Muscle of back (tissue), 13 donors: ENCODE measurements at places on chromosomes 13 and 19. TPM values are rescaled to one million over a fixed set of nuclear protein-coding genes. Genes with fewer than 3 reads are reported as not detected.

Gene TSEN34
- polyA plus RNA-seq, result 30.6 TPM

GRCh38 chr19:28414748-28415147 is 798.2 kb downstream of the UQCRFS1 start:
- DNase-seq, result no peak

GRCh38 chr13:111296417-111296816 is 24.0 kb upstream of the TEX29 start:
- no peak for DNase-seq

DNA sequence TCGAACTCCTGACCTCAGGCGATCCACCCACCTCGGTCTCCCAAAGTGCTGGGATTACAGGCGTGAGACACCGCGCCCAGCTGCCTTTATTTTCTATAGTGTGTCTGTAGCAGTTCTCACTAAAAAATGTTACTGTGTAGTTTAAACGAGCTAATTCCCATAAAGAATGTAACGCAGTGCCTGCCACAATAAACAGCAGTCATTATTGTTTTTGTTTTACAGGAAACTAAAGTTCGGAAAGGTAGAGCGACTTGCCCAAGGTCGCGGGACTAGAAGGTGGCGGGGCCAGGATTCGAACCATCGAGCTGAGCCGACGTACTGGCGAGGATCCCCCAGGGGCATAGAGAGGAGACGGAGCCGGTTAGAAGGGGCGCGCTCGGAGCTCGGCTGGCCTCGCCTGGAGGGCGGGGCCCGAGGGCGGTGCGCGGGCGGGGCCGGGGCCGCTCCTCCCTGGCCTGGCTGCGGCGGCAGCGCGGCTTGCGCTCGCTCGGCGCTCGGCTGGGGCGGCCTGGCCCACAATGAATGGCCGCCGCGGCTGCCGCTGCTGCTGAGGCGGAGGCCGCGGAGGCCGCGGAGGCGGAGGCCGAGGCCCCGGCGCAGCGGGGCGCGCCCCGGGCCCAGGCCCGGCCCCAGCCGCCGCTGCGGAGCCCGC is at the start of gene NACC1:
Gene NACC1, plus strand, starts transcription at position 493 of the 652 bp plus-strand sequence. CDS start 16,944 bp downstream, outside the sequence.
- DNase-seq, result peak; percentile 91

DNA sequence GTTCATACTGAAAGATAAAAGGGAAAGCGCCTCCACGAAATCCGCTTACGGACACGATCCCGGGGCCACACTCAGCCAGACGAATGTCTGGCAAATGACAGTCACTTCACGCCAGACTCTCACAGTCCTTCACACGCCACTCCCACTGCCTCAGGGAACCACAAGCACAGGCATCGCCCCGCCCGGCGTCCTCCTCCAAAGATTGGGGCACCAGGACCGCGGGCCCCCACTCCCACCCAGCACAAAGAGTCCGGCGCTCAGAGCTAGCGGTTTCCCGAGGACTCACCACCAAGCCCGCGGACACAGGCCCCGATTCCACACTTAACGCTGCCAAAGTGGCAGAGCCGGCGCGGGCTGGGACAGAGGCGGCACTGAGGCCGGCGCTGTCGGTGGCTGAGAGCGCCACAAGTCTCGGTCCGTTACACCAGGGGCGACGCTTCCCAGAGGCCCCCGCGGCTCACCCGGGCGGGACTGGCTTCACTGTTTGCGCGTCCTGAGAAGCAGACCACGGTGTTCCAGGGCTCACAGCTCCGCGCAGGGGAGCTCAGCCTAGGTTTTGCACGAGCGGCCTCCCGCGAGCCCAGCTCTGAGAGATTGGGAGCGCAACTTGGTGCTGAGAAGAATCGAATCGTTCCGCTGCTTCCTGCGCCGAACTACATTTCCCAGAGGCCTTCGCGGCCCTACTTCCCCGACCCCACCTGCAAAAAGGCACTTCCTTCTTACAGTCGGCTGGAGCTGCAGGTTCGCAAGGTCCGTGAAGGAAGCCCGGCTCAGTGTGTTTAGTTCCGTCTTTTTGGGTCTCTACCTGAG is at the start of gene ZNF569:
Gene ZNF569, minus strand, starts transcription at position 647 of the 810 bp plus-strand sequence. CDS start 22,523 bp downstream, outside the sequence.
- peak; percentile 94 for DNase-seq

DNA sequence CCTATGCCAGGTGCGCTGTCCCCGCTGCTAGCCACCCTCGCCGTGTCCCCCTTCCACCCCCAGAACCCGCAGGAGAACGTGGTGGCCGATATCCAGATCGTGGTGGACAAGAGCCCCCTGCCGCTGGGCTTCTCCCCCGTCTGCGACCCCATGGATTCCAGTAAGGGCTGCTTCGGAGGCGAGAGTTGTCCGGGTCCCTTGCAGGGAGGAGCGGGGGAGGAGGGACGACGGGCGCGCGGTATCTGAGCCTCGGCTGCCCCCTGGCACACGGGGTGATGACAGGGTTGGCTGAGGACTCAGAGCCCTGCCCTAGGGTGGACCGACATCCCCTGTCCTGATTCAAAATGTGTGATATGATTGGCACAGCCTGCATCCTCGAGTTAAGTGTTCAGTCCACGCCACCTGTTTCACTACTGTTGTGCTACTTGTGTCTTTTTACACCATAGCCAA is 653 bp downstream of the MVB12A start:
- DNase-seq, result no peak

DNA sequence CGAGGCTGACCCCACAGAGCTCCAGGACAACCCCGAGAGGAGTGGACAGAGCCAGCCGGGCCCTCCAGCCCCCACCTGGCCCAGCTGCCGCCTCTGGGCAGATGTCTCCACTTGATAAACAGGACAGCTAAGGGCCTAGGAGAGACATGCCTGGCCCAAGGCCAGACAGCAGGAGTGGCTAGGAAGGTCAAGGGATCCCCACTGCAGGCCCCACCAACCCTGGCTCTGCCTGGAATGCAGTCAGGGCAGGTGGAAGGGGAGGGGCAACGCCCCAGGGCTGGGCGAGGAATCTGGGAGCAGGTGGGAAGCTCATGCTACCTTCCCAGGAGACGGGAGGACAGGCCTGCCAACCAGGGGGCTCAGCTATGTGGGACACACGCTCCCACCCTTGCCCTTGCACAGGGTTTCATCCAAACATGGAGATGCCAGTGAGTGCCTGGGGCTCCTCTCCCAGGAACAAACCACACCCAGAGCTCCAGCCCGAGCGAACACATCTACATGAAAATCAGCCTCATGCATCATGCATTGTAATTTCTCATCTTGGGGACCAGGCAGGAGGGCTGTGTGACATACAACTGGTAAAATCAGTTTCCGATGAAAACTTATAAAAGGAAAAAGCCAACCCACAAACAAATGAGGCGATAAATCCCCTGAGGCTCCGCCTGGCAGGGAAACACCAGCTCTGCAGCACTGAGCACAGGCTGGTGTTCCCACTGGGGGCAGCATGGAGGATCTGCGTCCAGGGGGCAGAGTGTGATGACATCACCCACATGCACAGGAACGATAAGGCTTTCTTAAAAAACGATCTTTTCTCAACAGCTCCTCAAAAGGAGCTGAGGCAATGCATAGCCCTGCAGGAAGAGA is 25.0 kb downstream of the SH3GL1 start:
- no peak for DNase-seq

- DNase-seq, result no peak
Observed at GRCh38 chr13:113394339-113394640, 30.4 kb upstream of the GRTP1 start.

GRCh38 chr19:33840783-33841182 is 44.1 kb downstream of the KCTD15 start:
- DNase-seq, result no peak

Gene GPR32
- polyA plus RNA-seq, result not detected

DNA sequence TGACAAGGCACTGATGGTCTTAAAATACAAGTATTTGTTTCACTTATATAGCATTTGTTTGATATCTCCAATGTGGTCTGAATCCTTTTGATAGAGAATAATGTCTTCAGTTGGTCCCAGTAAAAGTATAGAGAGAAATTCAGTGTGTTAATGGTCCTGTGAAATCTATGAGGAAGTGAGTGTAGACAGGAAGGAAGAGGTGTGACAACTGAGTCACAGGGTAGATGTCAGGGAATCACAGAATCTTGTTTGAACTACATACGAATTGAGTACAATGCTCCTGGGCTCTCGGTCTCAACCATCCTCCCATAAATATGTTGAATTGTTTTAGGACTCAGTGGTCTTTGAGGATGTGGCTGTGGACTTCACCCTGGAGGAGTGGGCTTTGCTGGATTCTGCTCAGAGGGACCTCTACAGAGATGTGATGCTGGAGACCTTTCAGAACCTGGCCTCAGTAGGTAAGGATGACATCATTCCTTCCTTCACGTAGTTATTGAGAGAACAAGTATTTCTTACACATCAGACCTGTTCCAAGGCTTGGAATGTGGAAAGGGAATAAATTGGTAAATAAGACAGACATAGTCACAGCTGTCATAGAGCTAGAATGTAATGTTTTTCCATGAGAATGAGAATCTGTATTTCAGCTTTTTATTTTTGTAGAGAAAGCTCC is 9.1 kb downstream of the ZNF555 start:
- DNase-seq, result no peak

Gene ZNF730
- 3.0 TPM for polyA plus RNA-seq

GRCh38 chr13:32840989-32841713 is 175.1 kb upstream of the KL start:
- peak; percentile 33 for DNase-seq

Gene GNA15
- 1.6 TPM for polyA plus RNA-seq

Gene ZIK1
- polyA plus RNA-seq, result 5.6 TPM

Gene PRTN3
- 6.4 TPM for polyA plus RNA-seq
